ENCODE measurements at places on chromosomes 6 and 20.

- DNase-seq: no peak
These were observed 209.5 kb downstream of the KIF16B start for GRCh38 chr20:16363506-16364319.

DNA sequence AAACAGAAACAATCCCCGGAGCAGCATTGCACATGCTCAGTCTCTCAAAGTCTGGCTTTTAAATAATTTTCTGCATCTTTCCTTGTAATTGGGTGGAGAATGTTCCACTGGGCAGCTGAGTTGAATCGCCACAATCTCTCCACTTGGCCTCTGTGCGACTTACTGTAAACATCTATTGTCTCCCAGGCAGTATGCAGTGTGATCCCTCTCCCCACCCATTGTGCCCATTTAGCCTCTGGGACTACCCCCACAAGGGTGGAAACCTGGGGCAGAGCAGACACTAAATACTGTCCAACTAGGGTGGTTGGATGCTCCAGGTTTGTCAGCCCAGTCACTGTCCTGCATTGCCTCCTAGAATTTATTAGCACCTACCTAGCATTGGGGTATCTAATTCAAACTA lies 96.2 kb downstream of the JARID2 start:
- no peak for DNase-seq

DNA sequence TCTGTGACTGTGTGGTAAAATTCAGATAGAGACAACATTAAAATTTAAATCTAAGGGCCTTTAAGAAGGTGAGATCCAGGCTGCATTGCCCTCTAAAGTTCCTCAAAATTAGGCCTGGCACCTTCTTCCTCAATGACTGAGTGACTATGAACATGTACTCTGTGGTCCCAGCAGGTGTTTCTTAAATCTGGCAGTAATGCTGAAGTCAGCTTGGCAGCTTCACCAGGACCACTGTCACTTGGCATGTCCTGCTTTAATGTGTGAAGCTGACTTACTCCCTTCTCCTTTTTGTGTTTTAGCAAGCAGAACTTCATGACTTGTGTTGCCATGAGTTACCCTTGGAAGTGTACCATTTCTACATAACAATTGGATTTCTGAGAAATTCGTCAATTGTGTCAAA lies 141.7 kb downstream of the NKAIN2 start:
- DNase-seq: no peak

DNA sequence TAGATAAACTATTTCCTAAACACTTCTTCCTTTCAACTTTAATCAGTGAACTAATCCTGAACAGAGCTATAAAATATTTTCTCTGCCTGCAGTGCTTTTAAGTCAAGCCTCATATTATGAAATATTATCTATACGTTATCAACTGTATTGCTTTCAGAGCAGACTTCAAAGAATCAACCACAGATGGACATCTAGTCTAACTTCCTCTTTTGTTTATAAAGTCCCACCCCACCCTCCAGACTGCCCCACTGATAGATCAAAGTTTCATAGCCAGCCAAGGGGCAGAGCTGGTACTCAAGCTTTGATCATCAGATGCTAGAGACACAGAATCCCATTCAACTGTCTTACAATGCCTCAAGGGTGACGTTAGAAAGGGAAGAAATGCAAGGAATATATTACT lies 308.3 kb downstream of the LAMA2 start:
- no peak for DNase-seq

GRCh38 chr6:154071711-154072110 lies 32.7 kb downstream of the OPRM1 start:
- no peak for DNase-seq

- DNase-seq: no peak
These were observed 53.9 kb upstream of the MCUR1 start for GRCh38 chr6:13868236-13868635.

DNA sequence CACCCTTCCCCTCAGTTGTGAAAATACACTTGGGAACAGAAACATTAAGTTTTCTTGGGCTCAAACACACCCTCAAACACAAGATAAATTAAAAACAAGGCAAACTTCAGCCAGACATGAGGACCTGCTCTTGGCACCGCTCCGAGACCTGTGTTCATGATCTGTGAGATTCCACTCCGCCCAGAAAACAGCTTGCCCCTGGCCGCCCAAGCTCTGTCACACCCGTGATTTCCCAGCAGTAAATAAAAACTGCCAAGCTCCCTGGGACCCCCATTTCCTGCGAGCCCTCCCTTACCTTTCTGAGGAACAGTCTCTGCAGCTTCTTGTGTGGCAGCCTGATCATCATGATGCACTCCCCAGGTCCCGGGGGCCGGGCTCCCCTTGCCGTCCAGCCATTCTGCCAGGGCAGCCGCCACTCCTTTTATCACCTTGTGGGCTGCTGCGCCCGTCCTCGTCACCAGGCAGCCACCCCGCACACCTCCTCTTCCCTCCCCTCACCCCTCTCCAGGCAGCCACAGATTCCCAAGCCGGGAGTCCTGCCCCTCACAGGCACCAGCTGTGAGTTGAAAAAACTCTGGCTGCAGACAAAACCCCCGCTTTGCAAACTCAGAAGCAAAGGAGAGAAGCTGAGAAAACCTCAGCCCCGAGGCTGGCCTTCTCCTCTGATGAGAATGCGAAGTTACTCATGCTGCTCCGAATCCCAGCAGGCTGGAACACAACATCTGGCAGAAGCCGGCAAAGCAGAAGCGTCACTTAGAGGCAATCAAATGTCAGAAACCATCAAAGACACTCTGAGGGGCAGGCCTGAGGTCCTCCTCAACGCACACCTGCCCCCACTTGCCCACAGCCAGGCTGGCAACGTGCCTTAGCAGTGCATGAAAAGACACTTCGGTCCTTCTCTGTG lies 130.4 kb upstream of the RPS6KA2 start:
- DNase-seq: peak; percentile 24

- no peak for DNase-seq
These were observed 1.7 kb downstream of the PDE7B start for GRCh38 chr6:135853227-135853626.

DNA sequence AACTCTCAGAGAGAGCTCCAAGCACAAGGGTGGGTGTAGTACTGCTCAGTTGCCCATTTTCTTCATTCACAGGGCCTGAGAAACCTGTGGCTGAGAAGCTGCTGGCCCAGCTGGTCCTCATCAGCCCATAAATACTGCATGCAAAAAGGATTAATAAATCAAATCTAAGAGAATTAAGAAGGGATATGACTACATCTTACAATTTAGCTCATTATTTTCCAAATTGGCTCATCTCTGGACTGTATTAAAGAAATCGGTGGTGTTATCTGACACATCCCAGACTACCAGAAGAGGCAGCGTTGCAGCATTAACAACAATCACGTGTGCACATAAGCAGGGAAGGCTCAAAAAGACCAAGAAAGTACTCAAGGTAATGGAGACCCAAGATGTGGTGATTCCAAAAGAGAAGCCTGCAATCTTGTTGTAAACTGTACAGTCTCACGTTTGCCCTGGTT lies 90.7 kb downstream of the CD24 start:
- DNase-seq: no peak

- no peak for DNase-seq
These were observed 361.6 kb upstream of the MARCKS start for GRCh38 chr6:113495521-113495920.

- DNase-seq: no peak
These were observed 32.4 kb downstream of the PHACTR1 start for GRCh38 chr6:12748815-12749521.

- no peak for DNase-seq
These were observed 413.7 kb downstream of the RFPL4B start for GRCh38 chr6:112760831-112761230.

GRCh38 chr6:116847227-116847626 lies 18.3 kb upstream of the GPRC6A start:
- DNase-seq: no peak

GRCh38 chr6:127972815-127973214 lies 72.0 kb upstream of the THEMIS start:
- DNase-seq: no peak

DNA sequence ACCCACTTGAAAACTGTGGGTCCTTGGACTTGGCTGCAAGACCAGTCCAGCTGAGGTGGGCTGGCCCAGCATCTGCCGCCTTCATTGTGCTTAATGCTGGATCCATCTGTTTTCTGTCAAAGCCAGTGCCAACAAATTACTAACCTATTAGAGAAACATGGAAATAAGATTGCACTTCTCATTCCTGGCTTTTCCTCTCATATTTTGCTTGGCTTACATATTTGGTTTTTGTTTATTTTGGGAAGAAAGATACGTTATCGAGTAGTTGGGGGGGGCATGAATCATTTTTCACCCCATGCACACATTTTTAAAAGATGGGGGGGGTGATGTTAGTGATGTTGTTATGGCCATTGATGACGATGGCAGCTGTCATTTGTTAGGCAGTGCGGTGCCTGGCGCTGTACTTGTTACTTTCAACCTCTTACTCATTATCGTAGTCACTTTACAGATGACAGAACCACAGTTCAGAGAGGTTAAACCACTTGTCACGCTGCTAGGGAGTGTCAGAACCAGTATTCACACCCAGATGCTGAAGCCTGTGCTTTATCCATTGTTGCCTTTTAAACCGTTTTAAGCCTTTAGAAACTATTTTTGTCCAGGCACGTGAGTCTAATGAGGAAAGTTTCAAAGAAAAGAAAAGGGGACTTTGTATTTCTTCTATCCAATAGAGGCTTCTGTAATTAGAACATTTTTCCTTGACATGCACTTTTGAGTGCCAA lies 180.0 kb downstream of the TMEM242 start:
- DNase-seq: no peak

DNA sequence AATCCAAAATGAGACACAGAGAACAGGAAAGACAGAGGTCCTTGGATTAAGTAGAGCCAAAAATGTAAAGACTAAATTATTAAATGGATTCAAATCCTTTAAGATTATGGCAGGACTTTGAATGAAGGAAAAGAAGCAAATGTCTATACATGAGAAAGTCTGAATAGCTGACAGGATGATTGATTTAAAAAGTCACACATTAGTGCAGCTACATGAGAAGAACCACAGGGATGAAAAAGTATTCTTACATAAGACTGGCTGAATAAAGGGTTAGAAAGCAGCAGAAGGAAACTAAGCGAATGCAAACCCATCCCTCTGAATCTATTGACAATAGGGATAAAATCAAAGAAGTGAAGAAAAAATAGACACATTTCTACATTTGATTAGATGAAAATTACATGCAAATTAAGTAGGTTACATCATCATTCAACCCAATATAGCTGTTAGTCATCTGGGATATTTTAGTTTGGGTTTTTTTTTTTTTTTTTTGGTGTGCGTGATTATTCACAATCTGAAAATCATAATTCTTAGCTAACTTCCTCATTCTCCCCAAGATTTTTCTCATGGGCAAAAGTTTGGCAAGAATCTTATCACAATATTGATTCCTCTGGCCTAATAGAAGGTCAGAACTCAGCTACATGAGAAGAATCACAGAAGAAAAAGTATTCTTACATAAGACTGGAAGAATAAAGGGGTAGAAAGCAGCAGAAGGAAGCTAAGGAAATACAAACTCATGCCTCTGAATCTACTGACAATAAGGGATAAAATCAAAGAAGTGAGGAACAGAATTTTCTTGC lies 845.4 kb downstream of the HACE1 start:
- no peak for DNase-seq

GRCh38 chr6:35962779-35963560 lies 42.1 kb upstream of the SRPK1 start:
- no peak for DNase-seq

DNA sequence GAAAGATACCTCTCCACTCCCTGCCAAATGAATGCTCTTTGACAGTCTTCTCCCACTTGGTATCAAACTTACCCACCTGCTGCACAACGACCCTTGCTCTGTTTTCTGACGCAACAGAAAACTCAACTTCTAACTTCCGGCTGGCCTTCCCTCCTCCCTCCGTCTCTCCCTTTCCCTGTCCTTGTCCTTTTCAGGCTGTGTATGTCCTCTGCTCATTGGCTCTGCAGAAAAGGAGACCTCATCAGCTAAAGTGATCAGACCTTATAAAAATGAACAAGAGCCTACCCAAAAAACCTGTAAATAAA lies 12.2 kb downstream of the TRAF3IP2 start:
- no peak for DNase-seq

DNA sequence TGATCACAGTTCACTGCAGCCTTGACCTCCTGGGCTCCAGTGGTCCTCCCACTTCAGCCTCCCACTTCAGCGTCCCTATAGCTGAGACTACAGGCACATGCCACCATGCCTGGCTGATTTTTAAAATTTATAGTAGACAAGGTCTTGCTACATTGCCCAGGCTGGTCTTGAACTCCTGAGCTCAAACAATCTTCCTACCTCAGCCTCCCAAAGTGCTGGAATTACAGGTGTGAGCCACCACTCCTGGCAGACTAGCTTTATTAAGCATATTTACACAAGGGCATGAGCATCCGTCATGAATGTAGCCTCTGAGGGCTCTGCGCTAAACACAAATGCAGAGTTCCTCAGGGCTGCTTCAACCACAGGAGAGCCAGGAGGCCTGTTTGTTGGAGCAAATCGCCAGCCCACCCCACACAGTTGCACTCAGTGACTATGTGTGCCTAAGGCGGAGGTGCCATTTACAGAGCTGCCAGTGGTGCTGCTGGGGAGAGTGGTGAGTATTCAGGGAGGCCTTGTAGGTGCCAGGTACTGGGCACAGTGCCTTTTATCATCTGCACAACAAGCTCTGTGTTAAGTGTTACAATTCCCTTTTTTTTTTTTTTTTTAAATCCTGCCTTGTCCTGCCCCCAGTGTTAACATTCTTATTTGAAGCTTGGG lies 78.2 kb downstream of the PSMG4 start:
- no peak for DNase-seq

- no peak for DNase-seq
These were observed 1370.3 kb upstream of the CITED2 start for GRCh38 chr6:140744659-140745320.

GRCh38 chr6:90126181-90126580 lies 170.5 kb downstream of the BACH2 start:
- no peak for DNase-seq

DNA sequence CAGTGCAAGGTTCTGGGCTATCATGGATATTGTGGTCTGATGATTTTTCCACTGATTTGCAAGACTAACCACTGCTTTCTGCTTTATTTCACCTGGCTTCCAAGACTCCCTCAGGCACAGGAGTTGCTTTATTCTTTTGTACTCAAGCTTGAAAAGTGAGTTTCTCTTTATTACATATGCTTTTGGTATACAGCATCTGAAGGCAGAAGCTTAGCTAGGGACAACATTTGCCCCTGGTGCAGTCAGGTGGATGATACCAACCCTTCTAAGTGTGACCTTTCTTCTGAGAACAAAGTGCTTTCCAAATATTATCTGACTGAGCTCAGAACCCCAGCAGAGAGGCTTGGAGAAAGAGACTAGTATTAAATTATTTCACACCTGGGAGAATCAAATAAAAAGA lies 94.0 kb upstream of the PHACTR1 start:
- DNase-seq: no peak

Measured in DND-41 (cell line).